Foreskin fibroblast (primary cell): ENCODE measurements at places on chromosomes 2 and 18.
A peak's percentile ranks its signal among the peaks of the same experiment; 100 is the strongest.

DNA sequence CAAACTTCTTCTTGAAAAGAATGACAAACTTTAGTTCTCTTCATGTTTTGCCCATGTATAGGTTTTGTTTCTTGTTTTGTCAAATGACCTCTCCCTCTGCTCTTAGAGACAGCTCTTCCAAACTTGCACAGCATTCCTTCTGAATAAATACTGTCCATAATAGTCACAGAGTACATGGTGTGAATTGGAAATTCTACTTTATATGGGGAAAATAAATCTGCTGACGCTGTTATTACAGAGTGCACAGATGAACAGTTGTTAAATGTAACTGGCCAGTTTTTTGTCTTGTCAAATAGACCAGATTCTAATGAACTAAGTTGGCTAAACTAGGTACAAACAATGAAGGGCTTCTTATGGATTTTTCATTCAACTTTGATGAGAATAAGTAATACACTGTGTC, 115.8 kb upstream of the DTNA start:
- DNase-seq: no peak

GRCh38 chr2:221075203-221075602, 496.9 kb downstream of the EPHA4 start:
- DNase-seq: no peak

GRCh38 chr2:3186766-3187165, 190.9 kb downstream of the EIPR1 start:
- no peak for DNase-seq

DNA sequence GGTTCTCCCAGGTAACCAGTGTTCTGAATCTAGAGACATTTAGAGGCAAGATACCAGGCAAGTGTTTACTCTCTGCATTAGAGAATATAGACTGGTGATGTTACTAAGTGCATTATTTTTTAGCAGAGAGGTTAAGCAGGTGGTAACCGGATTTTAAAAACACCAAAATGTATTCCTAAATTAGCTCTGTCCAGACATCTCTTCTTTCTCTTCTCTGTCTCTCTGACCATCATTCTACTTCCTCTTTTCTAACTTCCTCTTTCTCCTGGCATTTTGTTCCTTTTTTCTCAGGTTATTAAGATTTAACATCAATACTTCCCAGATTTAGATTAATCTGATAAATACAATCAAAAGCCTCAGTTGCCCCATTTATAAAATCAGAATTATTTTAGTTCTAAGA, 31.7 kb upstream of the DYNC1I2 start:
- no peak for DNase-seq

DNA sequence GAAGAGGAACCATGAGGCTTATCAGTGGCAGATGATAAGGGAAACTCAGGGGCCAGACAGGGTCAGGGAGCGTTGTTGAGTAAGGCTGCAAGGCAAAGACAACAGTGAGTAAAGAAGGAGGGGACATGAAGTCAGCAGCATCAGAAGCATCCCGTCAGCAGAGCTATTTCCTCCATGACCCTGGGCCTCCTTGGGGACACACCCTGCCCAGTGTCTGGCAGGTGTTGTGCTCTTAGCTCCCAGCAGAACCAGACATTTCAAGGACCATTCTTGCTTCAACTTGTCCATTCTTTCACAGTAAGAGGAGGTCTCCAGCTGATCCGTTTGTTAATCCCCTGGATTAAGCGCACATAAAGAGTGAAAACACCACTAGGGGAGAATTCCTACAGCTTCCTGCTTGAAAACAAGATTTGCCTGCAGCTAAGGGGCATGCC, 88.7 kb upstream of the MEIS1 start:
- DNase-seq: no peak

DNA sequence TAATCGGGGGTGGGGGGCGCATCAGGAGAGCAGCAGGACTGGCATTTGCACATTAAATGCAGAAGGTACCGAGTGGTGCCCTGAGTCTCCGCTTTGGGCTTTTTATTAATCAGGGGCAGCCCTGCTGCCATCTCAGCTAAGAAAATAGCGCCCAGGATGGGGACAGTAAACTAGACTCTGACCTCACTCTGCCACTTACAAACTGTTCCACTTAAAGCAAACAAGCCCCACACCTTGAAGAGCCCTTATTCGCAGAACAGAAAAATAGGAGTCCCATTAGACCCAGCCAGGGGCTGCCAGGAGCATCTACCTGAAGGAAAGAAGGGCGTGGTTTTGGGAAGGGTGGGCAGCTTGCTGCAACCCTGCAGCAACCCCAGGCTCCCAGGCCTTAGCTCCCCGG, 165.3 kb downstream of the TNS1 start:
- DNase-seq: no peak

GRCh38 chr2:119692310-119692709, 13.3 kb downstream of the TMEM177 start:
- DNase-seq: no peak

- no peak for DNase-seq
Measured at GRCh38 chr2:165888171-165888570, 65.4 kb downstream of the TTC21B start.

DNA sequence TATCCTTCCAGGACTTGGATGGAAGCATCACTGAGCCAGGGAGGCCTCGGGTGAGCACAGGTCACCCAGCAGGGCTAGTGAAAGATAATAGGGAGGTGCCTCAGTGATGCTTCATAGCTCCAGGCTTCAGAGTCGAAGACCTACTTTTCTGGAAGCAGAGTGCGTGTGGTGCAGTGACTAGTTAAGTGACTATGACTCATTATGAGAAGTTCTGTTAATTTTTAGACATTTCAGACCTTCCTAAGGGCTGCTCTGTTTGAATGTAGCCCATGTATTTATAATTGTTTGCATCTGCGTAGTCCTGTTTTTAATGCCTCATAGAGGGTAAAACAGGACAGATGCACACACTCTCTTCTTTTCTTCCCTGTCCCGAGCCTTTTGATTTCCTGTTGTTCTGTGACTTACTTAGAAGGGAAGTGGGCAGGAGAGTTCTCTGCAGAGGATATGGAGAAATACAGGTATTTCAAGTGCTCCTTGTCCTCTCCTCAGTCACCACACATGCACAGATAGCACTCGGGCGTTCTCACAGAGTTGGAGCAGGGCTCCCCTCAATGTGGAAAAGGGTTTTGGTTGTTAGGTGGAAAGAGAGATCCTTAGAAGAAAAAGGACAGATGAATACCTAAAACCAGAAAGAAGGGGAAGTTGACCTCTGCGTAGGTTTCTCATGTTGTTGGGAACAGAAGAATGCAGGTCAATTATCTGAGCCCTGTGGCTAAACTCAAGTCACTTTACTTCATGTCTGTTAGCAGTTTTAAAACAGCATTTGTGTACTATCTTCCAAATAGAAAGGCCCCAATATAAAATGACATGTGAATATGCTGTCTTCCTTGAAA, 34.7 kb downstream of the RALB start:
- peak; percentile 93 for DNase-seq

DNA sequence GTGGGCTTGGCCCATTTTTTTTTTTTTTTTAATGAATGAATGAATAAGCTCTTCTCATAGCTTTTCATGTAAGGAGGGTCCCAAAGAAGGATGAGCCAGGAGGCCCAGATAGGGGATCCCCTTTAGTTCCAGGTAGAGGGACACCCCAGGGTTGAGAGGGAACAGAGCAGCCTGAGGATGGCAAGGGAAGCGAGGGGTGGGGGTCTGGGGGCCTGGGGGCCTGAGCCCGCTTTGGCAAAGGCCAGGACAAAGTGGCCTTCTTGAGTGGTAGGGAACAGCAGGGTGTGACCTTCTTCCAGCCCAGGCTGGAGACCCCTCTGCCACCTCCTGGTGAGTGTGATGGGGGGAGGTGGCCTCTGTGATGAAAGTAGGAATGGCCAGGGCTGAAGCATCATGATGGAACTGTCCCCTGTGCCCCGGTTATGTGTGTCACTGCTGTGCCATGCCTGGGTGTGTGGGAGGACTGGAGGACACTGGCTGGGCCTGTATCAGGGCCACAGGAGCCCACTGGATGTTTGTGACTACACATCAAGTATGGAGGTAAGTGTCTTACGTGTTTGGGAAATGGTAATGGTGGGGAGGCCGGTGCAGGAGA, 263.5 kb upstream of the HDAC4 start:
- DNase-seq: no peak

GRCh38 chr2:165401285-165401852, 68.1 kb upstream of the CSRNP3 start:
- peak; percentile 58 for DNase-seq

DNA sequence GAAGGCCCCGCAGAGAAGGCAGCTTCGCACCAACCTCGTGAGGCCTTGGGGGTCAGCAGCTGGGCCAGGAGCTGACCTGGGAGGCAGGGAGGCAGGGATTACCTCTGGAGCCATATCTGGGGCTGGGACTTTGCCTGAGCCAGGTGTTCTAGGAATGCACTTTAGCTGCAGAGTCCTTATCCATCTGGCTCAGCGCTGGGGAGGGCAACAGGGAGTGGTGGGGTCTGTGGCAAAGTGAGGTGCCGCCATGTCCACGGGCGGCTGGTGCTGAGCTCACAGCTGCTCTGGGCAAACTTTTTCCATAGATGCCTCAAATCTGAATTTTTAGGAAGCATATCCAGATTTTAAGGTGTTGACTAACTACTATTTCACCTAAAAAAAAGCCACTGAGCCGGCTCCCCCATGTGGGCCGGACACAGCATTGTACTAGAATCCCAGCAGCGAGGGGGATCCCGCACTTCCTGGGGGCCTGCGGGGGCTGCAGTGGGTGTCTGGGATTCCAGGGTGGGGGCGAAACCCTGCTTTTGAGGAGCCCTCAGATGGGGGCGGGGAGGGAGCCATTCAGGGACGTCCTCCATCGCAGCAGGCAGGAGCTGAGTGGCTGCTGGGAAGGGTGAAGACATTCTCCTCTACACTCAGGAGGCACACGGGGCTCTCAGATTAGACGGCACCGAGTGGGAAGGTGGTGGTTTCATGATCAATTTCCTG, 34.6 kb downstream of the RTP5 start:
- no peak for DNase-seq

- no peak for DNase-seq
Measured at GRCh38 chr18:11868230-11868629, 17.0 kb downstream of the CHMP1B start.

DNA sequence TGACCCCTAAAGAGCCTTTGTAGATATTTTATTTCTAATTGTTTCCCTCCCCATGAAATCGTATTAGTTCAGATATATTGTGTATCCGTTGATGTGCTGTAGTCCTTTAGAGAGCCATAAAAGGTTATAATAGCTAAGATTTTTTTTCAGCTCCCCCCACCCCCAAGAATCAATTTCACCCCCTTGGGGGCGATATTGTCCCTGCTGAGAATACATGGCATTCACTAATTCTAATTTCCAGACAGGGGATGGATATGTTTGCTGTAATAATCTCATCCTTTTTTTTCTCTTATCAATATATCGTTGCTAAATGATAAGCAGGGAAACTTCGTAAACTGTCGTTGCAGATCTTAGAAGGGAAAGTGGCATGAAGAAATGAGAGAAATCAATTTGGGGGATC, 530.7 kb downstream of the TMEM182 start:
- no peak for DNase-seq

DNA sequence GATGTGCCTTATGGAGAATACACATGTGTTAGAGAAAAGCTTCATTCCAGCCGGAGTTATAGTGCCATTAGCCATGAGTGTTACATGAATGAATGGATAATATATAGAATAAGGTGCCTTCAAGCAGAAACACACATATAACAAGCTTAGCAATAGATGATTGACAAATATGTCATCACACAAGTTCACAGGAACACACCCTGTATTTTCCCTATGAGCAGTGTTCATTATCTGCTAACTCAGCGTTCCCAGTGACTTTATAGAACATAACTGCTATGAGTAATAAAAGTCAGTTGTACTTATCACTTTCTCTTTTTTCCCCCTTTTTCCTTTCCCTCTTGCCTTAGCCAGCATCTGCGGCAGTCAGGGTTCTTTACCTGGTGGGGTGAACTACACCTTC, 65.1 kb downstream of the TIMM21 start:
- no peak for DNase-seq

DNA sequence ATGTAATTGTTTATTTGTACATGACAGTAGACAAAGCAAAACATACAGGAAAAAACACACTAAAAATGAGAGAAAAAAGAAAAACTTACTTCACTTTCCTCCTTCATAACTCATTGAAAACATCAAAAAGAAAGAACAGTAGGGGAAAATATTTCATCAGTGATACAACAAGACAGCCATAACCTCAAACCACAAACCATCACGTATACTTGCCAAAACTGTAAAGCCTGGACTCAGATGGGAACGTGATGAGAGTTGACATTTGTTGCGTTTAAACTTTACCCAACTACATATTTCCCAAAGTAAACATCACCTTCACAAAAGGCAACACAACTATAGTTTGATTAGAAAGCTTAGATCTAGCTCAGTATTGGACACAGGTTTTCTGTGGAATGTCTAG, 278.2 kb upstream of the COL3A1 start:
- DNase-seq: peak; percentile 63

DNA sequence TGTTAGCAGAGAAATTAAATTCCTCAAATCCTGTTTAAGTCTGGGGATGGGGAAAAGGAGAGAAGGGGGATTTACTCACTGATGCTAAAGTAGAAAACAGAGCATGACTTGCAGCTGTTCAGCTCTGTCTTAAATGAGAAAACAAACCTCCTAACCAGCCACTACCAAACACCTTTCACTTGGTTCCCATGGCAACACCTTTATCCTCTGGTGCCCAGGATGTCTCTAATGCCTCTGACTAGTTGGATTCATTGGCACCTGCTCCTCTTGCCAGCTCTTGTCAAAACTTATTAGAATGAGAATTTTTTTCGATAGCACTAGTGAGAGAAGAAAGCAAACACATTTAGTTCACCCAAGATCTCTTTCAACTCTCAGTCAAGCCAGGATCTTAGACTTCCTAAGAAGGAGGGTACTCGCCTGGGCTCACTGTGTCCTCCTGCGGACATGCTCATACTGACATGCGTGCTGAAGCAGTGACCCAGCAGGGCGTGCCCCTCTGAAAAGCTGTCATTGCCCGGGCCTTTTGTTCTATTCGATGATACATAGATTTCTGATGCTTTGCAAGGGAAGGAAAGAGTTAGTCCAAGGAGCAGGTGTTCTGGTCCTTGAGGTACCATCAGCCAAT, 656.0 kb upstream of the CELF4 start:
- no peak for DNase-seq

DNA sequence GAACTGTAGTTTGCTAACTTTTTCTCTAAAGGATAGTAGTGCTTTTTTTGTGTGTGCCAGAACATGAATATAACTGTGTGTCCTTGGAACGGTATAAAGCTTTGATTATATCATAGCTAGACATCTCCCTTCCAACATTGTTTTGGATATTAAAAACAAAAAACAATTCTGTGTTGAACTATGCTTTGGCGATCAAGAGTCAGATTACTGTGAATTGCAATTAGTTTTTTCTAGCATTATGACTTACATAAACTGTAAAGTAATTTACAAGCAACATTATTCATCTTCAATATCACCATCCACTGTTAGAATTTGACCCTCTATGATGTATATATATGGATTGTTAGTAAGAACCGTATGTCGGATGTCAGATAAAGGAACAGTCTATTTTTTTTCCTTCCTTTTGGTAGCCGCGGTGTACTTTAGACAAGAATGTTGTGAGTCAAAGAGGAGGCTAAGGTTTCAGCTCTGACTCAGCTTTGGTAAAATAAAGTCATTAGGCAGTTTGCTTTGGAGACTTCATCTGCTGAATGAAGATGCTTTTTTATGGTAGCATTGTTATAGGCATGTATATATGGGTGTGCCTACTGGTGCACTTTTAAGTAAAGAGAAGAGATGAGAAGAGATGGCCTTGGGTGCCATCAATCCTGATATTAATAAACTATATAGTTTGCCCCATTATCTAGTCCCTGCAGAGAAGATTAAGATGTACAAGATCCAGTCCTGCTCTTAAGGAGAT, 76.4 kb downstream of the LTBP1 start:
- DNase-seq: peak; percentile 77

- no peak for DNase-seq
Measured at GRCh38 chr2:2175381-2176090, 155.5 kb downstream of the MYT1L start.
